Stimulated activated CD4-positive, alpha-beta T cell treated with anti-CD3 and anti-CD28 coated beads, Interleukin-4, amount 100 ng/mL, for 1 hour (primary cell): ENCODE measurements at places on chromosomes 4 and X.

DNA sequence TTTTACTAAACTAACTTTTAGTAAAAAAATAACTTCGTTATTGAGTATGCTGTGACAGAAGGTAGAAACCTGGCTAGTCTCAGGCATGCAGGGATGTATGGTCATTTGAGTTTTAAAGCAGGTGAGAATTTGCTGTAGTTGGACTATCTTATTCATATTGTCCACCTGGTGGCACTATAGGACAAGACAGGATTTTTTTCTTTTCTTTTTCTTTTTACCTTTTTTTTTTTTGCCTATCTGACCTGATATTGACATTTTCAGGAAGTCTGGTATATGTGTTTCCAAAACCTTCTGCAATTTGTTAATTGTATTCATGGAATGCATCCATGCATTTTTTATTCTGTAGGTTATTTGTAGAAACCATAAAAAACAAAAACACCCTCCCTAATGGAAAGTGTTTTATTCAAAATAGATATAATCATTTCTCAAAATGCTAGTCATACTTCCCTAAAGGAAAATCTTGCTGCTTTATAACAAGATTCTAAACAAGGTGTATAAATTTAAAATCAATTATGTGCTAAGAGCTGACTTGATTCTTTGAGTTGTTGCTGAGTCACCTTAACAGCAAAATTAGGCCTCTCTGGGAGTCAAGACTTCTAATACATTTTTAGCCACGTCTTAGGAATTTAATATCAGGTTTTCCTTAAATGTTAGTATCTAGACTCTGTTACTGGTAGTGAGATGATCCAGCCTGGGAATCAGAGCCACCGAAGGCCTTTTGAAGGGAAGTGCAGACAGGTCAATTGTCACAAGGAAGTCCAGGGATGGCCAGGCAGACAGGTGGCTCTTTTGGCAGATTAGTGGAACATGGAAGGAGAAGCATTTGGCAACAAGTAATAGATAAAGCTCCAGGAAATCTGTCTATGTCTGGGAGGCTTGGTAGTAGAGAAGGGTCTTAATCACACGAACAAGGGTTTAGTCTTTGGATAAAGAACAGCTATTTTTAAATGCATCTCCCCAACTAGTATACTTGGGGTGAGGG, 201.3 kb upstream of the GNPDA2 start:
- DNase-seq, result no peak

DNA sequence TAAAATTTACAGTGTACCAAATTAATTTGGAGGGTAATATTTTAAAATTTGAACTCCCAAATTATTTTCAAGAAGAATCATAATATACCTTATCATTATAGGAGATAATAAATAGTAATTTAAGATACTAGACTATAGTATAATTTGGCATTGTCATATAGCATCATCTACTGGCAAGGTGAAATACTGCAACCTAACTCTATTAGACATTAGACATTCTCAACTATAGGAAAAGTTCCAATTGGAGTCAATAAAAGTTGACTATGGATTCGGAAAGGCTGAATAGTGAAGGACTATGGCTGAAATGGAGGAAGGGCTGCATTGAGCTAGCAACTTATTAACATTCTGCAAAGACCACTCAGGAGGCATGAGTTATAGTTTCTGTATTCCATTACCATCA, 113.0 kb downstream of the PRDM5 start:
- DNase-seq, result no peak

GRCh38 chrX:40685362-40685918, 38.1 kb upstream of the CXorf38 start:
- no peak for DNase-seq

DNA sequence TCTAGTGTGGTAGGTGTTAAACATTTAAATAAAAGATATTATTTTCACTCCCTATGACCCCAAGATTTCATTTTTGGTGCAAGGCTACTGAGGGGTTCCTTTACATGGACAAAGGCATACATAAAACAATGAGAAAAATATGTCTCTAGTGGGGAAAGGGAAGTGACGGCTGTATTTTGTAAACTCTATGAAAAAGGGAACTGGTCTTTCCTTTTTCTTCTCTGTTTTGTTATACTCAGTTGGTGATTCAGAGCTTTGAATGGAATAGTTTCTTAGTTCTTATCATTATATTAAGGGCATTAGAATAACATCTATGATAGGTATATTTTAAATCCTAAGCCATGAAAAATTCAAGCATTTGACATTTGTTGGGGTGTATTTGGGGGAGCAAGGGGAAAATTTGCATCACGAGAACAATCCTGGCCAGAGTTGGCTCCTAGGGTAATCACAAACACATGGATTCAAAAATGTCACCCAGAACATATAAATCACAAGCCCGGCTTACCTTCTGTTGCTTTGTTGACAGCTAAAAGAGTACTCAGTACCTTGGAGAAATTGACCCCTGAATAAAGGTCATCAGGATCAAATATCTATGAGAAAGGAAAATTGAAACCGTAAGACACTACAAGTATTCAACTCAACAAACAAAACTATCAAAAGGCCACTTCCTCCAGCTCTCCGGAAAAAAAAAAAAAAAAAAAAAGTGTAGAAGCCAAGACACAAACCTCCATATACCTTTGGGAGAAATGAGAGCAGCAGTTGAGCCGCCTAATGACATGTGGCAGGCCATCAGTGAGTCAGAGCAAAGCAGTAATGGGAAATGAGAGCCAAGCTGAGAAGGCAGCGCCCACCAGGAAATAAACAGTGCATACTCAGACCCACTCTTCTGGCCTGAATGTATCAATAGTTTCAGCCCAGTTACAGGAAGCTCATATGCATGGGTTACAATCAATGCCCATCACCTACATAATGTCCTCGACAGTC, 33.4 kb downstream of the ARHGEF6 start:
- no peak for DNase-seq

GRCh38 chr4:115361781-115362180, 248.4 kb upstream of the NDST4 start:
- DNase-seq, result no peak

DNA sequence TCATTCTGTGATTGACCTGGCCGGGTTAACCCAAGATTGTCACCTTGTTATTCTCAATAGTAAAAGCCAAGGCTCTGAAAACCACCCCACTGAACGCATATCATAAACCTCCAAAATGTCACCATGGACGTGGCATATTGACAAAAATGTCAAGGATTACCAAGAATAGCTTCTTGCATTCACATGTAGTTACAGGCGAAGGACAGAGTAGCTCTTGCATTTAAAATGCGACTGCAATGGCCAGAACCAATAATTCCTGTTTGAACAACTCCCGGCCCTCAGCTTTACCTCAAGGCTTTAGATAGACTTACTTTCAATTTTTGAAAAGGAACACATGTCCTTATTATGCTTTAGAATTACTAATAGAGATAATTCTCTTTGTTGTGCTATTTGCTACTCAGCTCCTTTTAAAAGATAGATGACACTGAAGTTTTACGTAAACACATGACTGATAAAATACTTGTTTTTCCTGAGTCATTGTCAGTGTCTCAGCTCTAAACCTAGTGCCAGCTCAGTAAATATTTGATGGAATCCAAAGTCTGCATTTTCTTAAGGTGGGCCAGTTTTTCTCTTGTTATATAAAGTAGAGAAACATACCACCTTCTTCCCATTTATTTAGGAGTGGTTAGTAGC, 66.3 kb downstream of the CLDN34 start:
- DNase-seq, result no peak

- DNase-seq, result no peak
Observed at GRCh38 chrX:1327651-1328304, 8.8 kb upstream of the IL3RA start.

DNA sequence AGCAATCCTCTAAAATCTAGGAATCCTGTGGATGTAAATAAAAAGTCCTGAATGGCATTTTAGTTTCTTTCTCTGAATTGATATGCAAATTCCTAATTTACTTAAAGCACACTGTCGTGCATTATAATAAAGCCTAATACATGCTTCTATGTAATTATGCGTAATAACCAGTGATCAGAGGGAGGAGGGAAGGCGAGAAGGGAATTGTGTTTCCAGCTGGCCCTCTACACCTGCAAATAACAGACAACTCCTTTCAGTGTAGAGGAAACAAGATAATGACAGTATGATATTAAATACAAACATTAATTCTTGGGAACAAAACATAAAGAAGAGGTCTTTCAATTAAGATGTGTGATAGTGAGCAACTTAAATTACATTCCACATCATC, 419.6 kb upstream of the LCORL start:
- DNase-seq, result no peak

GRCh38 chr4:74628852-74629620, 165.3 kb downstream of the BTC start:
- DNase-seq, result no peak

GRCh38 chr4:157983300-157983699, 189.5 kb downstream of the GASK1B start:
- DNase-seq, result no peak
